ENCODE measurements at places on chromosomes 7 and 10.
A peak's percentile ranks its signal among the peaks of the same experiment; 100 is the strongest.

- DNase-seq: no peak
These were observed 168.3 kb upstream of the AUTS2 start for GRCh38 chr7:69429911-69430383.

DNA sequence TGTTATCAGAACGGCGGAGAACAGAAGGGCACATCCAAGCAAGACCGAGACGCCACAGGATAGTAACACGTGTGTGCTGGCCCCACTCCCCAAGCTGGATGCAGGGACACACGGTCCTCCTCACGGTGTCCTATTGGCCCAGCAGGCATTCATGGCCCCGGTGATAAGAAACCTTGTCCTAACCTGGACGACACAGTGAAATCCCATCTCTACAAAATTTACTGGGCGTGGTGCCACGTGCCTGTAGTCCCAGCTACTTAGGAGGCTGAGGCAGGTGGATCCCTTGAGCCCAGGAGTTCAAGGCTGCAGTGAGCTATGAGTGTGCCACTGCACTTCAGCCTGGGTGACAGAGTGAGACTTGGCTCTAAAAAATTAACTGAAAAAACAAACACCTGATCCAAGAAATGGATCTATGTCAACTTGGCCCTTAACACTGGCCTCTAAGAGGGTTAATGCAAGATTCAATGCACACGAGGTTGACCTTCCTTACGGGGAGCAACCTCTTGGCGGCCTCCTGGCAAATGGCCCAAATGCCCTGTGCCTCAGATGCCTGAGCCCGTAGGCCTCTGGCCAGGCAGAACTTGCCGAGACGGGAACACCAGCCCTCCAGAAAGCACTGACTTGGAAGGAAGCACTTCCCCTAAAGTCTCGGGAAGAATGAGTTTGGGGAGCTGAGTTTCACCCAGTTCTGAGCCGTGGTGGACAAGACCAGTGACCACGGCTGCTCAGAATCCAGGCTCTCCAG lies 72.3 kb downstream of the ZRANB1 start:
- DNase-seq: no peak

GRCh38 chr7:44765579-44766415 lies 17.1 kb downstream of the ZMIZ2 start:
- DNase-seq: no peak

DNA sequence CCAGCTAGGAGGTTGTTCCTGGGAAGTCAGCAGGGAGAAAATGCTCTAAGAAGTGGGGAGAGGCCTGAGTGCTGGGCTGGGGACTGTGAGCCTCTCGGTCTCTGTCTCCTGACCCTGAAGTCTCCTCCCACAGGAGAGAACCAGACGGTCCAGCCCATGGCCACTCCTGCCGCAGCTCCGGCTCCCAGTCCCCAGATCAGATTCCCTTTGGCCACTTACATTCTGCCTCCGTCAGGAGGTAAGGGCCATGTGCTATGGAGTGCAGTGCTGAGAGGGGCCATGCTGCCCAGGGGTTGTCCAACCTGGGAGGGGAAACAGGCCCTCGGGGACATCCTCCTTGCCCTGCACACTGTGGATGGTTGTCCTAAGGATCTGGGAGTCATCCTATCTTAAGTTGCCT lies 21.3 kb upstream of the ZNF467 start:
- peak; percentile 50 for DNase-seq

- no peak for DNase-seq
These were observed 363.4 kb downstream of the GLRX3 start for GRCh38 chr10:130499541-130499940.

DNA sequence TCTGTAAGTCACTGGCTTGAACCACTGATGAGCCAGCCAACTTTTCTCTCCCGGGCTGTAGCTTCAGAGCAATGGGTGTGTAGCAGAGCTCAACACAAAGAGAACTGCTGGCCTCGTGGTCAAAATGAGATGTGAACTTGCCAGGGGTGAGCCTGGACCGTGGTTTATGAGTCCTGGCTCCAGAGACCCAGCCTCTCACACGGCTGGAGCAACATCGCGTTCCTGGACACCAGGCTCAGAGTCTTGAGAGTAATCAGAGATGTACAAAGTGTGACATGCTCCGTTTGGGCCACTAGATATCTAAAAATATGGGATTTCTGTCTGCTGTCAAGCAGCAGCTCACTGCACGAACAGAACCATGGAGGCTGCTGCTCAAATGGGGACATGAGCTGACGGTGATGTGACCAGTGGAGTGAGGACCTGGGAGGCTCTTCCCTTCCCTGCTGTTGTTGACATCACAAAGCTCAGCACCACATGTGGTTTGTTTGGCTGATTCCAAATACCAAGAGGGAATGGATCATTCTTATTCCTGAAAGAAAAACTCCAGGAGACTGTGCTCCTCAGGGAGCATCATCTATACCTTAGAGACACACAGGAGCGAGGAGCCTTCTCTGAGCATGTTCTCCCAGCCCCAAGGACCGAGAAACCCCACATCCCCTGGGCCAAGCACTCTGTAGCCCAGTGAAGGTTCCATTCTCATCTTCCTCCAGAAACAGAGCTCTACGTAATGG lies 9.2 kb upstream of the SVIL start:
- no peak for DNase-seq

DNA sequence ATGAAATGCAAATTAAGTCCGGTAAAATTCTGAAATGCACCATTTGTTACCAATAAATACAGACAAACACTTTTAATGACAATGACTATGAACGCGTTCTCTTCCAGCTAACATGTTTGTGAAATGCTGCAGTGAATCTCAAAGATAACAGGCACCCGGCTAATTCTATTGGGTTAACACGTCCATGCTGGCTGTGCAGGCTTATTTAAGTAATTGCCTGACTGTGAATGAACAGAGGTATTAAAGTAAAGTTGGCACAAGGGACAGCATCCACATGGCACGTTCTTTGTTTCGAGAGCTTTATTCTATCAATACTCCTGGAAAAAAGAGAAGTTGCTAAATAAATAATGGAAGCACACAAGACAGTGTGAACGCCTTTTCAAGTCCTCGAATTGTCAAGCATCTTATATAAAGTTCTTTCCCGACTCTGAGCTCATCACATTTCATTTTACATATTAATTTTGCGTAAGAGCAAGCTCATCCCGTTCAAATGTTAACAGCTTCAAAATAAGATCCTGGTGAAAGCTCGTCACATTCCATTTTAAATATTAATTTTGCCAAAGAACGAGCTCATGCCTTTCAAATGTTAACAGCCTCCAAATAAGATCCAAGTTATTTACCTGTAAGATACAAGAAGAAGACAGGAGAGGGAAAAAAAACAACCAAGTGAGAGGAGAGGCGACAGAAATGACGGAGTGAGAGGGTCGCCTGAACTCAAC lies 111.3 kb upstream of the RHEB start:
- no peak for DNase-seq

GRCh38 chr7:70288781-70289456 lies 690.6 kb downstream of the AUTS2 start:
- no peak for DNase-seq

GRCh38 chr7:138077809-138078208 lies 1.6 kb downstream of the AKR1D1 start:
- DNase-seq: no peak

DNA sequence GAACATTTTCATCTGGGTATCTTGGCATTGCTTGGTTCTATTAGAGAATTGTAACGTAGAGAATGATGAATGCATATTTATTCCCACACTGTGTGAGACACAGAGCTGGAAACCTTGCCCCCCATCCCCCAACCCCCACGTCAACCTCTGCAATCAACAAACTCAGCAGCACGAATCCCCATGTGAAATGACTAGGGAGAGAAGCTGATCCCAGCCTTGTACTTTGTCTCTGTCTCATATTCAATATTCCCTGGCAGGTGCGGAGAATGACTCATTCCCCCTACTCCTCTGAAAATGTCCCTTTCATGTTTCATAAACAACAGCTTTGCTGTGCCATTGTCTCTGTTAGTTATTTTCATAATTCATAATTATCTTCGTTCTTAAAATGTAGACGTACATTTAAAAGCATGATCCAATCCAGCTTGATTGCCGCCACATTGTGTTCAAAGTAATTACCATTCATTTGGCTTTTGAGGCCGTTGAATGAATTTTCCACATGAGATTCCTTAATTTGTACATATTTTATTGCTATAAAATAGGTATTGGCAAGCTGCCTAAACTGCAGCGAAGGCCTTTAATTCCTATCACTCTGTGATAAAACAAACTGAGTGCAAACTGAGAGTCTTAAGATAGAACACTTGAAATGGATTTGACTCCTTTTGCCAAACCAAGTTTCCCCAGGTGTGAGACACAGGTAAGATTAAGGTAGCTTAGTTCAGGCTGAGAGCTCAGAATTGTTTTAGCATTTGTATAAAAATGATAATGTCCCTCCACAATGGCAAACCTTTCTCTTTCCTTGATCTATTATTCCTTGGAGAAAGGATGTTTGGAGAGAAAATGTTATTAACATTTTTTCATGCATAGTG lies 920.2 kb downstream of the TYW1 start:
- DNase-seq: no peak

- DNase-seq: no peak
These were observed 271.2 kb downstream of the ARHGAP12 start for GRCh38 chr10:31657434-31657872.

DNA sequence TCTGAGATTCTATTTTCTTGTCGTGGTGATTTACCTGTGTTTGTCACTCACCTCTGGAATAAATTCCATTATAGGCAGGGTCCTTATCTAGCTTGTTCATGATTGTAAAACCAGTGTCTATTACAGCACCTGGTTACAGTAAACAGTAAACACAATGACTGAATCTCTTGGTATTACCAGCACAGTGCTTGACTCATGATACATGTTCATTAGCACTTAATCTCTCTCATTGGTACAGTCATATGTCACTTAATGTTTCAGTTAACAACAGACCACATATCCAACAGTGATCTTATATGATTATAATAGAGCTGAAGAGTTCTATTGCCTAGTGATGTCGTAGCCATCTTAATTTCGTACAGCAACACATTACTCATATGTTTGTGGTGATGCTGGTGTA lies 1.6 kb upstream of the TASOR2 start:
- no peak for DNase-seq

GRCh38 chr7:1800902-1801301 lies 130.8 kb downstream of the ELFN1 start:
- no peak for DNase-seq

DNA sequence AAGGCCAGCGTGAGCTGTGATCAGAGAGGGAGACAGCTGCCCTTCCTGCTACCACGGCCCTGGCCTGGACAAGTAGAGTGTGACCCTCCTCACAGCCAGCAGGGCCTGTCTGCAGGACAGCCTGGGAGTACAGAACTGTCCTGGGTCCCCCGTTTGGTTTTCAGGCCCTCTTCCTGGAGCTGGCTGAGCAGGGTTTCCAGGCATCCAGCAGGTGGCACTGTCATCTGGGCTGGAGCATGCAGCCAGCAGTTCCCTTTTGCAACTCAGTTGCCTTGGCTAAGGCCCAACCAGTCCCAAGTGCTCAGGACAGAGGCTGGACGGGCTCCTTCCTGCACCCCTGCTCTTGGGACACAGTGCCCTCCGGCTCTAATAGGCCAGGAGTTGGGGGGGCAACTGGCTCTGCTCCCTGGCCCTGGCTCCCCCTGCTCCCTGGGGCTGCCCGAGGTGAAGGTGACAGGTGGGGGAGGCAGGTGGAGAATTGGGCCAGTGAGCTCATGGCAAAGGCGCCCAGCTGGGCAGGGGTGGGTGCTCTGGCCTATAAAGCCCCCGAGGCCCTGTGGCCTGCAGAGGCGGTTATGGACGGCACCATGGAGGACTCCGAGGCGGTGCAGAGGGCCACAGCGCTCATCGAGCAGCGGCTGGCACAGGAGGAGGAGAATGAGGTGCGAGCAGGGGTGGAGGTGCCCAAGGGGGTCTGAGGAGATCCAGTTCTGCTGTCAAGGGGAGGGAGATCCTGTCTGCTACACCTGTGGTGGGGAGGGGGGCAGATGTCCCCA lies at the start of gene ANKRD2:
Gene ANKRD2 (plus strand): TSS at position 566 of the 776 bp plus-strand sequence. CDS start 10 bp downstream, at position 576.
- peak; percentile 88 for DNase-seq

DNA sequence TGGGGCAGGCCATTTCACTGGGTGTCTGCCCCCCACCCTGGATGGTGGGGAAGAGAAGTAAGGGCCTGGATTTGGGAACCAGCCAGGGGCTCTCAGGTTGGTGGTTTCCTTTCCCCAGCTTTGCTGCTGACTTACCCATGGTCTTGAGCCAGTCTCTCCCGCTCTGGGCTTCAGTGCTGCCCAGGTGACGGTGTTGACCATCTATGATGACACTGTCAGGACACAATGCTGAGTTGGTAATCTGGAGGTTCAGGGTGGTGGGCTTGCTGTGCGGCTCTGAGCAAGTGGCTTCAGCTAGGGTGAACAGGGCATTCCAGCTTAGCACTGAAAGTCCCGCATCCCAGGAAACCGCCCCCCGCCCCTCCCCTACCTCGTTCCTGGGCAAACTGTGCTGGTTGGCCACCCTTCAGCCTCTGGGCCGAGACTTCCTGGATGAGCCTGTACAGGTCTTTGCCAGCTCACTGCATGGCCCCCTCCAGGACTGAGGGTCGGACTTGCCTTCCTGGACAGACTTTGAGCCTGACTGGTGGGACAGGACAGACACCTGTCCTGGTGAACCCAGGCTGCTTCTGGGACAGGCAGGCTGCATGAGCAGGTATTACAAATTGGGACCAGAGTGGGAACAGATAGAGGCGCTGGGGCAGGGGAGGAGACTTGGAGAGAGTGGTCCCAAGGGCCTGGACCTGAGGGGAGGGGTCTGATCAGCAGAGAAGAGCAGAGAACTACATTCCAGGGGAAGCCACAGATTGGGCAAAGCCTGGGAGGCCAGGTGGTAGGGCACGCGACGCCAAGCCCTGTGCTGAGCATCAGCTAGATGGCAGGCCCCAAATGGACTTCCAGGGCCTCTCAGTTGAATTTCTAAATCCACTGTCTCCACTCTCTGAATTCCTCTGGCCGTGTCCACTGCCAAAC lies 19.9 kb upstream of the ZMIZ1 start:
- DNase-seq: no peak

DNA sequence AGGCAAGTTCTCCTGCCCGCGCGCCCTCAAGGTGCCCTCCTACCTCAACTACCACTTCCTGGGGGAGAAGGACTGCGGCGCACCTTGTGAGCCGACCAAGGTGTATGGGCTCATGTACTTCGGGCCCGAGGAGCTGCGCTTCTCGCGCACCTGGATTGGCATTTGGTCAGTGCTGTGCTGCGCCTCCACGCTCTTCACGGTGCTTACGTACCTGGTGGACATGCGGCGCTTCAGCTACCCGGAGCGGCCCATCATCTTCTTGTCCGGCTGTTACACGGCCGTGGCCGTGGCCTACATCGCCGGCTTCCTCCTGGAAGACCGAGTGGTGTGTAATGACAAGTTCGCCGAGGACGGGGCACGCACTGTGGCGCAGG lies 1.4 kb downstream of the FZD1 start:
- DNase-seq: no peak

DNA sequence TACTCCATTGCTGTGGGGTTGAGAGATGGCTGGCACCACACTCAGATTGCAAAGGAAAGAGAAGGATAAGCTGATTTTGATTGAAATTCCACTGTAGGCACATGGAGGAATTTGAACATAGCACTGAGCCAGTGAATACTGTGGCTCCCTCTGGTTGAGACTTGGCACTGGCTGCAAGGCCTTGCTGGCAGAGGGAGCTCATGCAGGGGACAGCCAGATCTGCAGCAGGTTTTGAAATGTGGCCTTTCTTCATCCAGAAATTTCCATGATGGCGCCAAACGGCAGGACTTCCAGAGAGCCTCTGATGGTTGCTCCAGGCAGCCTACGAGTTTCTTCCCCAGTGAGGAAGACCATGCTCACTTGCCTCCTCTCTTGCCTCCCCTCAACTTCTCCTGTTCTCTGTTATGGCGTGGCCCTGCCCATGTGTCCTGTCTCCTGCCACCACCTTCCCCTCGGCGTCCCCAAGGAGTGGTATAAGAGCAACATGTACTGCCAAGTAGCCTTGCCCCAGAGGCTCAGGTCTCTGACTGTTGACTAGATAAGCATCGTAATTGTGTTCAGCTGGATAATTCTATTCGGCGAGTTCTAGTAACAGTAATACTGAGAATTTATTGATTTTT lies 265.6 kb downstream of the CCDC3 start:
- DNase-seq: no peak

GRCh38 chr10:86668297-86669165 lies at the start of gene LDB3:
Gene LDB3 (plus strand): TSS chr10:86668511. CDS start chr10:86668692, 181 bp downstream.
- DNase-seq: peak; percentile 80
